ENCODE measurements at places on chromosomes 6 and 20.

GRCh38 chr20:17456279-17456678, 74.9 kb downstream of the BFSP1 start:
- DNase-seq, result no peak

- DNase-seq, result no peak
Observed at GRCh38 chr6:42979523-42980177, 669 bp upstream of the PEX6 start.

DNA sequence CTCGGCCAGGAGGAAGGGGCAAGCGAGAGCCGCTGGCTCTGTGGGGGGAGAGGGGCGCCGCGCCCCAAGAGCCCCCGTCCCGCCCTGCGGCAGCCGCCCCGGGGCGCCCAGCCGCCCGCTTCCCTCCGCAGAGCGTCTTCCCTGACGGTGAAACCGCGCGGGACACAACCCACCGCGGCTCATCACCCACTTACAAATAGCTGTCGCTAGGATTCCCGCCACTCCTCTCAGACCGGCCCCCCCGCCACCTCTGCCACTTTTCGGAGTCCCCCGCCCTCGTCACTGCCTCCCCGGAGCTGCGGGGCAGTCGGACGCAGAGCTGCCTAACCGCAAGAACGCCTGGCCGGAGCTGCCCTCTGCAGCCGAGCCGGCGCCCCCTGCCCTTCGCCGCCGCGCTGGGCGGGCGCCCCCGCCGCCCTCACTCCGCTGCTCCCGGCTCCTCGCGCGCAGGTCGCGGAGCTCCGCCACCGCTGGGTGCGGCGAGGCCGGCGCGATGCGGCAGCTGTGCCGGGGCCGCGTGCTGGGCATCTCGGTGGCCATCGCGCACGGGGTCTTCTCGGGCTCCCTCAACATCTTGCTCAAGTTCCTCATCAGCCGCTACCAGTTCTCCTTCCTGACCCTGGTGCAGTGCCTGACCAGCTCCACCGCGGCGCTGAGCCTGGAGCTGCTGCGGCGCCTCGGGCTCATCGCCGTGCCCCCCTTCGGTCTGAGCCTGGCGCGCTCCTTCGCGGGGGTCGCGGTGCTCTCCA, at the start of gene SLC35D3:
Gene SLC35D3, plus strand, starts transcription at position 366 of the 749 bp plus-strand sequence. Its CDS starts 128 bp downstream, at position 494.
- no peak for DNase-seq

- DNase-seq, result peak; percentile 31
Observed at GRCh38 chr6:26501482-26501986, 1.4 kb downstream of the BTN1A1 start.

DNA sequence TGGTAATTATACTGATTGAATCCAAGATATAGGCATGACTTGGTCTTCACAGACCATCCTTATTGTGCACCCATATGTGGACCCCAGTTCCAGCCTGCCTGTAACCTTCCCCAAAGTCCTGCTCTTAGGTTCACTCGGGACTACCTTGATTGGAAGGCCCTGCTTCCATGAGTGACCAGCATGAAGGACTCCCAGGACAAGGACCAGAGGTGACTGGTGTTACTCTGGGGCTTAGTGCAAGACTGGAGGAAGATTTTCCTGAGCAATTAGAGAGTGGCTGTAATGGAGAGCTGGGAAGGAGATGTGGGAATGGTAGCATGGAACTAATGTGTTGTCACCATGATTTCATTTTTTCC, 15.1 kb downstream of the BRD2 start:
- DNase-seq, result no peak

DNA sequence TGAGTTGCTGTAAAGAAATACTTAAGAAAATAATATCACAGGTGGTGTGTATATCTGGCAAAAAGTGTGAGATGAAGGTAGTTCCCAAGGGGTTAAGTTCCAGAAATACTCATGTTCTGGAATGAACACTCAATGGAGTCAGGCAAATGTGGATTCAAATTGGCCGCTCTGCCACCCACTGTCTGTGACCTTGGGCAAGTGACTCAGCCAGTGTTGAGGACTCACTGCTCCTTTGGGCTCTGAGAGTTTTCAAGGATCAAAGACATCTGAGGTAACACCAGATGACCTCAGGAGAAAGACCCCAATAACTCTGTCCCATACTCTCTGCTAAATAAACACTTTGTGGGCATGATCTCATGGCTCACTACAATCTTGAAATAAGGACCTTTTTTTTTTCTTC, 59.2 kb upstream of the EYA2 start:
- no peak for DNase-seq

- no peak for DNase-seq
Observed at GRCh38 chr20:58402827-58403226, 13.8 kb downstream of the VAPB start.

DNA sequence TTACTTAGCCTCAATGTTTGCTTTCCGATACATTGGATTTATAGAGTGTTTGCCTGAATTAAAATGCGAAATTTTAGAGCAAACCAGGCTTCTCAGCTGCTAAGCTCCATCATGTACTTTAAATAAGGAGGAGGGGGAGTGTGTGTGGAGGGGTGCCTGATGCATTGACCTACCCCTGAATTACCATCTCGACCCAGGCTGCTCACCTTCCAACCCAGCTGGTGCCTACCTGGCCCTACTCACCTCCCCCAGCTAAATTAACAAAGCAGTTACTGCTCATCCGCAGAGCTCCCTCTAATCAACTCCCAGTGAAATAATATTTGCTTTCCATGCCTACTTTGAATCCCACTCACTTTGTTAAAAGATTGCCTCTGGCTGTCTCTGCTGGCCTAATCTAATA, 544.5 kb downstream of the MAFB start:
- no peak for DNase-seq

DNA sequence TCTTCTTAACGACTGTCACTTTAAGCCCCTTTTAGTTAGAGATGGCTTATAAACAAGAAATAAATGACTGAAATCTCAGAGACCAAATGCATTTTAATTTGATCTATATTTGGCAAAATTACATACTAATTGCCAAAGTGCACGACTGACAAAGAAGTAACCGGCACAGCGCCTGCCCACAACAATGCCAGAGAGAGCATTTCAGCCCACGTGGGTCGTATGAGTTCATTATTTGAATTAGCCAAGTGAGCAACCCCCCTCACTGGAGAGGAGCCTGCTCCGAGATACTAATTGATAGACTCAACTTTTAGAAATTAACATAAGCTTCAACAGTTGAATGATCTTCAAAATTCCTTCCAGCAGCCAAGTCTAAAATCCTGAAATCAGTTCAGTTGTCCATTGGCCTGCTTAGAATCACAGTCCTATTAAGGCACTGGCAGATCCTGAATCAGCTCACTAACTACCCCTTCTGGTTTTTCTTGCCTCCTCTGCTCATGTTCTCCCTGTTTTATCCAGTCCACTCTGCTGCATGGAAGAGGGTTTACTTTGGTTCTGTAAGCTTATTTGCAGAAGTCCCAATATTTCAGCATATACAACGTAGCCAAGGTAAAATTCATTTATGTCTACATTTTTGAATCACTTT, 519.1 kb upstream of the AGPAT4 start:
- DNase-seq, result no peak

- no peak for DNase-seq
Observed at GRCh38 chr20:1300083-1300840, 28.7 kb downstream of the SDCBP2 start.

- DNase-seq, result no peak
Observed at GRCh38 chr6:109383438-109383940, 1.2 kb upstream of the CD164 start.

GRCh38 chr6:45650524-45651135, 272.9 kb upstream of the SUPT3H start:
- no peak for DNase-seq

DNA sequence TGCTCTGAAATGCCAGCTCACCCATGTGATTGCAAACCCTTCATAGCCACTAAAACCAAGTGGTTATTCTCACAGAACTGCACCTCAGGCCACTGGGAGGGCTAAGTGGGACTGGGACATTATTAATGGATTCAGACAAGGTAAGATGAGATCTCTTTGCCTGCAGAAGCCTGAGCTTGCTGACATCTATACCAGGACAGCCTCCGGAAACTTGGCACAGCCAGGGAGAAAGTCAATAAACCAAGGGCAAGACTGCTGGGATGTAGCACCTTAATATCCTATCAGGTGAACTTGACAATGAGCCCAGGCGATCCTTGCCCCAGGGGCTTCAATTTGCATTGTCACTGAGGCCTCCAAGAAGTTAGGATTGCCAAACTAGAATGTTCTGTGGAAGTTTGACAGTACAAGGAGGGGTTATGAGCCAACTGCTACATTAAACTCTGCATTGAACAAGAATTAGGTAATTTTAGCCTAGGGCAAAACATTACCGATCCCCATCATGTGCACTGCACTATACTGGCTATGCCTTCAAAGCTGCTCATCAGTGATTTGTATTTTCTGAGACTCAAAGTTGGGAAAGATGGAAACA, 60.1 kb upstream of the RALGAPA2 start:
- DNase-seq, result no peak

DNA sequence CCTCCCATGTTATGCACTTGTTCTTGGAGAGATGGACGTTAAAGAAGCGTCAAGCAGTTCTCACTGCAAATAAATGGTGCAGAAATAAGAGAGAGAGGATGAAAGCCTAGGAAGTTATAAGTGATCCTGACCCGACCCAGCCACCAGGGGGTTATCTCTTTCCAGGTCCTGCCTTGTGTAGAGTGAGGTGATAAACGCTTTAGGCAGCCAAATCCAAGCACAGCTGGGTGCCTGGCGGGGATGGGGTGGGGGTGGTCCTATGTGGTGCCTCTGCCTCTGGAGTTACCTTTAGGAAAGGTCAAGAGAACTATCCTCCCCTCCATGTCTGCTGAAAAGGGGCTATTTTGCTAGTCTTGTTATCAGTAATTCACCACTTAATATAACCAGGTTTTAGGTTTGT, 9.2 kb upstream of the TFAP2A start:
- no peak for DNase-seq

DNA sequence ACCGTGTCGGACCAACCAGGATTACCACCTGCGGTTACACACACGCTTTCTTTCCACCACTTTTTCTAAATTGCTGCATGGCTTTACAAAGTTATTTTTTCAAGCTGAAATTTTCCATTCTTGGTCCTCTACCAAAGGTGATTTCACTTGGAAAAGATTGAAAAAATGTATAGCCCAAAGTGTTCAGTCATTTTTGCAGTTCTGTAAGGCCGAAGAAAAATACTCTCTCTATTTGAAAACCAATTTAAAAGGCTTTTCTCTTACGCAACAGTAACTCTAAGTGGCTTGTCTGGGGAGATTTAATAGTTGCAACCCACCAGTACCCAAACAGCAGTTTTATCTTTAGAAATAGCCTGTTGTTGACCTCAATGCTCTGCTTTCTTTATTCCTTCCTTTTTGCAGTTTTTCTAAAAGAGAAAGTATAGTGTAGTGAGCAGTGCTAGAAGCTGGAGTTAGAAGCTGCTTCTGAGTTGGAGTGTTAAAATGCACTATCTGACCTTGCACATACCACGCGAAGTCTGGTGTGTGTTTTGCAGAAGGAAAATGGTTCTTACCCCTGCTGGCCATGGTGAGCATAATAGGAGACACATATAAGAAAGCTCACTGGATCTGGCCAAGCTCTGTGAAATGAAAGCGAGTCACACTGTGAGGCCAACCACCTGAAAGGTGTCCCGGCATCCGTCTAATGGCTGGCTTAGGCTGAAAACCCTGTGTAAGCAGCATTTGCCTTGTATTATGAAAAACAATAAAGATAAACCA, 271.6 kb upstream of the PRND start:
- DNase-seq, result peak; percentile 15

DNA sequence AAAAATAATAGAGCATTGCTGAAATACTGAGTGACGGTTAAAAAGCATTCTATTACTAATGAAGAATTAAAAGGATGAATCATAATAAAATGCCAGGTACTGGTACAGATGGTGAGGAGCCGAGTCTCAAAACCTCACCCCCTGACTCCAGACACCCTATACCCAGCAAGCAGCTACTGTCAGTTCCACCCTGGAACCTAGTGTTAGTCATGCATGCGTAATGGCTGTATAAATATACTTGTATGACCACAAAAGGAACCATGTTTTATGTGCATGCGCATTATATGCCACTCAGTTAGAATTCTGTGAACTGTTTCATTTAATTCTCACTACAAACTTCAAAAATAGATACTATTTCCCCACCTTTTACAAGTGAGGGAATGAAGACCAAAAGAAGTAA, 568.7 kb upstream of the RNF217 start:
- DNase-seq, result no peak

GRCh38 chr6:118725944-118726343, 74.6 kb upstream of the CEP85L start:
- DNase-seq, result no peak

DNA sequence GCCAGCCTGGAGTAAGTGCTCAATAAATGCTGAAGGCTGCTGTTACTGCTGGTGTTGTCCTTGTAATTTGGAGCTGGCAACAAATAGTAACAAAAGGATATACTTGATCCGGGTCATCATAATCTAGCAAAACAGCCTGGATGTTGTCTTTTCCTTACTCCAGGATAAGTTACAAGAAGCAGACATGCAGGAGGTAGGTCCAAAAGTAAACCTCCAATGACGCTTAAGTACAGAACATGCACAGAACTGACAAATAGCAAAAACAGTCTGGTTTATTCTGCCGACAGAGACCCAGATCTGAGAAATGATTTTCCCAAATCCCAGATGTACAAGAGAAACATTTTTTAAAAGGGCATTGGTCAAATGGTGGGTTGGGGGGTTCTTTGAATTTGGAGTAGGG, 93.0 kb upstream of the KCNK16 start:
- DNase-seq, result no peak

- DNase-seq, result no peak
Observed at GRCh38 chr20:35010405-35011192, 54.9 kb downstream of the MYH7B start.

DNA sequence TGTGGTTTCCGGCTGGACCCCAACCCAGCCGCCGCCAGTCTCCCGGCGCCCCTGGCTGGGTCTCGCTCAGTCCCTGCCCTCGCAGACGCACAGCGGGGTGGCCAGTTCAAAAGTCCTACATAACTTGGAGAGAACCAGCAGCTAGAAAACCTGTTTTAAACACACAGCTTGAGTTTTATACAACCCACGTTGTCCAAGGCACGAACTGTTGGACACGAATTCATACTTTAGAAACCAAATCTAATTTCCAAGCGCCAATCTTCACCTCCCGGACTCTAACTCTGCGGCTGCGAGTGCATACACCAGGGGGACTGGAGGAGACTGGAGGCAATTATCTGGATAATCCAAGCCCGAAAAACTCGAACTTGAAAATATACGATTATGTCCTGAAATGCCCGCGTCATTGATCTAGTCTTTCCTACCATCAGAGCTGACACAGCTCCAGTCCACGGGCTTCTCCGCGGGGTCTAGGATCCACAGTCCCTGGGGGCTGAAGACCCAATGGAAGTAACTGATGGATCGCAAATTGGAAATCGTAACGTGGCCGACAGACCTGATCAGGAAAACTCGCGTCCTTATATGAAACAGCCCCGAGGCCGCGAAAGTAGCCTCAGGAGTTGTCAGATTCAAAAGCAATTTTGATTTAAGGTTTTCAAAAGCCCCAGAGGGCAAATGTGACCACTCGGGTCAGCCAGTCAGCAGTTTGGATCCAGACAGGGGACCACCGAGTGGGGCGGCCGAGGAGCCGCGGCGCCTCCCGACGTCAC, 843 bp upstream of the HEY2 start:
- DNase-seq, result no peak
